ENCODE measurements at places on chromosomes 6 and 20.

DNA sequence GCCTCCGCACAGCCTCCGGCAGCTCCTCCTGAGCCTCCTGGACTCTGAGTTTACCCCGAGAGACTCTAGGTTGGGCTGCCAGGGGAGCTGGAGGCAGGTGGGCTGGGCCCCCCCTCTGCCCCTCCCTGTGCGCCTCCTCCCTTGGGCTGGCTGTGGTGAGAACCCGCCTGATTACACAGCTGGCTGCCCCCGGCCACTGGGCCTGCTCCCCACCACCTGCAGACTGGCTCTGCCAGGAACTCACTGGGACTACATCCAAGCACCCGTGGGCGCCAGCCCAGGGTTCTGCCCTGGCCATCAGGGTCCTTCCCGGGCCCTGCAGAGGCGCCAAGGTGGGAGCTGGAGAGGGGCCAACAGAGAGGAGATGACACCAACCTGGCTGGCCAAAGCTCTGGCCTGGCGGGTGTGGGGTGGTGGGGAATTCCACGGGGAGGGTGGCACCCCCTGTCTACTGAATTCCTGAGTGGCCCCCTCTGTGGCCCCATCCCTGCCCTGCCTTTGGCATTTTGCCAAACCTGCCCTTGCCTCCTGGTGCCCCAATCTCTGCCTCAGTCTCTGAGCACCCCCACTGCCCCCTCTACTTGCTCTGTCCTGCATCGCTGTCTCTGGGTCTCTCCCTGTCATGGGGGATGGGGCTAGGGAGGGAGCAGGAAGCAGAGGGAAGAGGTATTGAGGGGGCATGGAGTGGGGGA, 21.9 kb upstream of the CDH22 start:
- DNase-seq, result no peak

DNA sequence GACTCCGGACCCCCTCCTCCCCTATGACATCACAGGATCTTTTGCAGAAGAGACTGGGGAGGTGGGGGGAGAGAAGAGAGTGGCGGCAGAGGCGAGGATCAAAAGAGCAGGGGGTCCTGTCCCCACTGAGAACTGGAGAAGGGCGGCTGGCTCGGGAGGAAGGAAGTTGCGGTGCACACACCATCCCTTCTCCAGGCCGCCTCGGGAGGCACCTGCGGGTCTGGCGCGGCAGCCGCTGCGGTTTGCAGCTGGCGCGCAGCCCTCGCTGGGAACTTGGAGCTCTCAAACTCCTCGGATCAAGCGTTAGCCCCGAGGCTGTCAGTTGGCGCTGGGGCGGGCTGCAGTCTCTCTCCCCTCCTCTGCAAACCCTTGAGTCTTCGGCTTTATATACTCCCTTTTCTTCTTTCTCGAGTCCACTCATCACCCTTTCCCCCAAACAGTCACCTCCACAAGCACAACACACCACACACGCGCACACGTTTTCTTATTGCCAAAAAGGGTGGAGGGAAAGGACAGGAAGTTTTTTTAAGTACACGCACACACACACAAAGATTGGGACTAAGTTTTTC, 180.7 kb downstream of the TBXT start:
- no peak for DNase-seq

DNA sequence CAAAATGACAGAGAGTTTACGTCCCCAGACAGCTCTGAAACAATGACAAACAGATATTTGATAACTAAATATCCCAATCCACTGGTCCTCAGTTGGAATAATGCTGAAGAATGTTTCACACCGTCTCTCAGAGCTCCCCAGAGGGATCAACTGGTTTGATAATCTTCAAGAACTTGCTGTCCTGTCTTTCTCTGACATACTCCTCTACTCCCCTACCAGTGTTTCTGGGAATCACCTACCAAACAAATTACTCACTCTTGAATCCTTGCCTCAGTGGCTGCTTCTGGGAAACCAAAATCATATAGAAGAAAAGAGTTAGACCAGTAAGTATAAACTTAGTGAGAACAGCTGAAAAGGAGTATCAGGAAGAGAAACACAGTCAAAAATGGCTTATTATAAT, 469.7 kb upstream of the JAG1 start:
- no peak for DNase-seq

- no peak for DNase-seq
These were observed 155.0 kb downstream of the RNGTT start for GRCh38 chr6:88808381-88808780.

GRCh38 chr6:148383658-148384368, 41.2 kb downstream of the SASH1 start:
- DNase-seq, result no peak

GRCh38 chr6:19997104-19997503, 159.9 kb downstream of the ID4 start:
- DNase-seq, result no peak

DNA sequence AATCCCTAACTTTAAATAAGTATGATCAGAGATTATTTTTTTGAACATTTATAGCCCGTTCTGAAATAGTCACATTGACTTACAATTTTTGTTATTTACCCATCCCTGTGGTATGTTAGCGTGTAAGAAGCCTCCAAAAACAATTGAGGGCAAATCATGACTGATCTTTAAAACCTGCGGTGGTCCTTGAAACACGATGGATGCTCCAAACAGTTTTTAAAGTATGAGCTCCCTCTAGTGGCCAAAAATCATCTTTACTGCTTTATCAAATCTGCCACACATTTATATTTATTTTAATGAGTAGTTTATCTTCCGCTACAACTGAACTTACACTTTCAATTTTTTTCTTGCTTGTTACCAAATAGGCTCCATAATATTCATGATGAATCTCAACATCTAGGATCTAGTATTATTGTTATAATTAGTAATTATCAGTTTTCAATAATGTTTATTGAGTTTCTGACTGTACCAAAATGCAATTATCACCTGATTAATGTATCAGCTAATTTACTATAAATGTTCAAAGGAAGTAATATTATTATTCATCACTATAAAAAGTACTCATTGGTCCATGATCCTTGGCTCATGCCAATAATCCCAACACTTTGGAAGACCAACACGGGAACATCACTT, 52.2 kb downstream of the MARCKS start:
- no peak for DNase-seq

DNA sequence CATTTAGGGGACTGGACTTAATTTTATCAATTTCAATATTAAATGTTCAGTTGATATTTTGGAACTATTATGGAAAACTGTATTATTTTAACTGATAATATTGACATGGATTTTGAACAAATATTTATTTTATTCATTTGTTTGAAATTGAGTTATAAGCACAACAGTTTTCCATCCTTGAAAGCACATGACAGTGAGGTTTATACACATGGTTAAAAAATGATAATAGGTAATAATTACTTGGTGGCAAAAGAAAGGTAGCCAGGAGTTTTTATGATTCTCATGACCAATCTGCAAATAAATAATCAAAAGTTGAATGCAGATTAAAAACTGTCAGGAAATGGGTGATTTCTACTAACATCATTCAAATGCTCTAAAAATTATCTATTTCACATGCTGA, 113.6 kb downstream of the C6orf58 start:
- DNase-seq, result no peak

DNA sequence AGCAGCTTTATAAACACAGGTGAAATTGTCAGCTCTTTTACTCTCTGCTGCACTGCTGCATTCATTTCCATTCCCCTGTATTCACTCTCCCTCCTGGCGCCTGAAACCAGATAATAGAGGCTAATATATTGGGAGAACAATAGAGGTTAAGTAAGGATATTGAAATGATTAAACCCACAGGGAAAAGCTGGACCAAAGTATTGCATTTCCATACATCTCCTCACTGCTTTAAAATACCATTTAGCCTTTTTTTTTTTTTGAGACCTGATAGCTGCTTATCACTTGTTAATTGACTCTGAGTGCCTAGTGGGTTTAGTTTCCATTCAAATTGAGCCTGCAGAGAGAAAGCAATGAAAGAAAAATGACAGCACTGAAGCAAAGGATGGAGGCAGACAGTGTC, 540.5 kb upstream of the IMPG1 start:
- DNase-seq, result no peak

- no peak for DNase-seq
These were observed 4.6 kb upstream of the ZSCAN9 start for GRCh38 chr6:28220257-28221133.

DNA sequence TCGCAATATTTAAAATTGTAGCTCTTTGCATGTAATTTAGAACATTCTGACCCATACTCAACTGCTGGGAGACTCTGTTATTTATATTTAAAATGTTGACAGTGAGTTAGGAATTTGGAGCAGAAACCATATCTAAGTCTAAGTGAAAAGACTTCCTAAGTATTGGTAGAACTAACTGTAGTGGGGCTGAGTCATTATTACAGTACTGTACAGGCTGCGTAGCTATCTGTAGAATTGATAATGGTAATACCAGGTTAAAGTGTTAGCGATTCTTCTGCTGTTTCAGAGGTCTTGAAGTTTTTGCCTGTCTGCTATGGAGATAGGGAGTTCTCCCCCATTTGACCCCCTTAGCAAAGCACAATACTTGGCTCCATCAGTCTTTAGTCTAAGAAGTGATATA, 3.6 kb downstream of the TOP1 start:
- no peak for DNase-seq

DNA sequence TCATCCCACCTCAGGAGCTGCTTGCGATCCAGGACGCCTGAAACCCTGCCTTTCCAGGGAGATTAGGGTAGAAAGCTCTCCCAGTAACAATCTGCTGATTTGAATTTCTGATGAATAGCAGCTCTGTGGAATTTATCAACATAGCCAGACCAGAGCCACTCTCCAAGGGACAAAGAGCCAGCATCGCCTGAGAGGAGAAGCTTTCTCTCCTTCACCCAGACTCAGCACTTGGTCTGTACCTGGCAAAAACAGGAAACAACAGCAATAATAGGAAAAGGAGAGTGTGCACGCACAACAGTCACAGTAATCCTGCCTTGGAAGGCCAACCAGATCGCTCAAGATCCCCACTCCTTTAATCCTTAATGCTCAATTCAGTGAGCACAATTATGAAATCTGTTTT, 22.3 kb upstream of the ROS1 start:
- no peak for DNase-seq

DNA sequence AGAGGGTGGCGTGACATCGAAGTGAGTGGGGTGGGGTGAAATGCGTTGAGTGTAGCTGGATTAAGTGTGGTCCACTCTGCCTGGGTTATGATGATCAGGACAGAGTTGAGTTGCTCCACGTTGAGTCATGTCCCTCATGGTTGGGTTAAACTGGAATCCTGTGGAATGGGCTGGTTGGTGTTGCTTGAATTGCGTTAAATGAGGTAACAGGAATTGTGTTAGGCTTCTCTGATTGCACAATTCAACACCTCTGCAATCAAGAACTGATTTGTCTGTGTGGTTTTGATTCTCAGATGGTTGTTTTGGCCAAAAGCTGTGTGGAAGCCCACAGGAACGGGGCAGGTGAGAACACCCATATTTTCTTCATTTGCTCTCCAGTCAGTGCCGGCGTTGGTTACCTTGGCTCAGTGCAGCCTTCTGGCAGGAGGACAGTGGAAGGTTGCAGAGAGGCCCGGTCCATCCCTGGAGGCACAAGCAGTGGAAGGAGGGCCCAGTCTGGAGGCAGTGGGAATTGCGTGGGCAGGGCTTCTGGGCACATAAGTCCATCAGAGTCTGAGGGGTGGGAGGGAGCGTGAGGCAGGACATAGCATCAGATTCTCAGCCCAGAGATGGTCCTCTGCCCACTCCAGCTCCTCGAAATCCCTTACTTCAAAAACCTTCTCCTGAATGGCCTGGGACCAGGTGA, 11.6 kb downstream of the NOTCH4 start:
- no peak for DNase-seq

GRCh38 chr6:166830891-166831363, 125.4 kb downstream of the RNASET2 start:
- no peak for DNase-seq

- no peak for DNase-seq
These were observed 10.4 kb downstream of the LAMA5 start for GRCh38 chr20:62356589-62357186.

DNA sequence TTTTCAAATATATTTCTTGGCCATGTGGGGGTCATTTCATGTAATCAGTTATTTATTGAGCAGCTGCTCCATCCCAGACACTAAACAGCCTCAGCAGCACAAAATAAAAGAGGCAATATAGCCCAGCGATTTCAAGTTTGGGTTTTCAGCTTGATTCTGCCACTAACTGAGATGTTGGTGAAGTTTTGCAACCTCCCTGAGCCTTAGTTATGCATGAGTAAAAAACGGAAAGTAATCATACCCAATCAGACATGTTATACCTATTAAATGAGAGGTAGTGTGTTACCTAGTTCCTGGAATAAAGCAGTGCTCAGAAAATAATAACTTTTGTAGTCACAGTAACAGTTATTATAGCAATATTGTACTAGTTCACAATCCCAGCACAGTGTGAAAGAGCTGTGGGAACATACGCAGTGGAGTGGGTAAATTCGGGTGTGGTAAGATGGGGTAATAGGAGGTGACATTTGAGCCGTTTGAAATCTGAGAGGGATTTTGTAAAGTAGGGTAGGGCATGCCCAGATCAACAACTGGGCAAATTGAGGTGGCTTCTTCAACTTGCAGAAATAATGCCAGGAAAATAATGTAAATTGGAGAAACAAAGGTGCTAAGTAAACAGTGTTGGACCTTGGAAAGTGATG, 1.5 kb downstream of the SLC9A8 start:
- DNase-seq, result no peak

DNA sequence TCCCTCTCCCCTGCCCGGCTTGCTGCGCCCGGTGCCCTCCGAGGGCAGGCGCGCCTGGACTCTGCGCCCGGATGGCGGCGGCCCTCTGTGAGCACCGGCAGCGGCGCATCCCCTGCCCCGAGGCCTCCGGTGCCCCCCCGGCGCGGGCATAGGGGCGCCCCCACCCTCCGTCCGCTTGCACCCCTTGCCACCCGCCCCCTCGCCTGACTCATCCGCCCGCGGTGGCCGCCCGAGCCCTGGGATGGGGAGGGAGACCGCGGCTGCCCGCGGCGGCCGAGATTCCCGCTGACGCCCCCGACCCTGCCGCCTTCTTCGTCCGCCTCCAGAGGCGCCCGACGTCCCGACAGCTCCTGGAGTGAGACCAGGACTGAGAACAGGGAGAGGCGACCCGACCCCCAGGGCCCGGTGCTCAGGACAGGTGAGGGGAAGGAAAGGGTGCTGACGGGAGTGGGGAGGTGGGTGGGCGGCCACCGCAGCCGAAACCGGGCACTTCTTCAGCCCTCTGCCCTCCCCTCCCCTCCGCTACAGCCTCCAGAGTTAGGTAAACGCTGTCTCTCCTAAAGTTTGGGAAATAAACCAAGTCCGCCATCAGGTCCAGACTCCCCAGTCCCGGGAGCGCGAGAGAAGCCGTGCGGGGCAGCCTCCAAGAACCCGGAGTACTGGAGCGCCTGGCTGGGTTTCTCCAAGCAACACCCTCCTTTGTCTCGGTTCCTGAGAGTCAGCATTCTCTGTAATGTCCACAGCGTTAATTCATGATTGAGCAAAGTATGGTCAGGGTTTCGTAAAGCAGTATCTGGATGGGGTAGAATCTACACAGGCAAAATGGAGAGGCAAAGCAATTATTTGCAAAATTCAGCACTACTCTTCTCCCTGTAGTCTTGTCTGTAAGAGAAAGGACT, 539 bp downstream of the TMEM200A start:
- no peak for DNase-seq

- DNase-seq, result no peak
These were observed 28.6 kb downstream of the FOXO3 start for GRCh38 chr6:108589244-108589791.

Data from activated T-cell treated with anti-CD3 and anti-CD28 coated beads for 1 hour (primary cell).